Activated CD8-positive, alpha-beta memory T cell treated with anti-CD3 and anti-CD28 coated beads for 24 hours (primary cell): ENCODE measurements at places on chromosomes 2 and 18.

DNA sequence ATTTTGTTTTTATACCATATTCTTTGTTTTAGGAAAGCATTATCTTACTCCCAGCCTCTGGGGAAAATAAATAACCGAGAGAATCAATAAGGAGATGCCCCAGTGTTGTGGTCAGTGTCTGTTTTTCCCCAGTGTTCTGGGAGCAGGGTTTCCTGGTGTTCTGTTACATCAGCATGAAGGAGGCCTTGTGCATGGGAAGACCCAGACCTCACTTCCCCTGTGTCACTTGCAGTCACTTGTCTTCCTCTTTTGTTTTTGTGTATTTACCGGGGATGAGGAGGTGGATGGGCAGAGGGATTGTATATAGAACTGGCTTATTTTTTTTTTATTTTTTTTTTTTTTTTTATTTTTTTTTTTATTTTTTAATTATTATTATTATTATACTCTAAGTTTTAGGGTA lies 45.0 kb upstream of the MGAT5 start:
- no peak for DNase-seq

GRCh38 chr2:128498086-128498485 lies 179.4 kb upstream of the HS6ST1 start:
- no peak for DNase-seq

DNA sequence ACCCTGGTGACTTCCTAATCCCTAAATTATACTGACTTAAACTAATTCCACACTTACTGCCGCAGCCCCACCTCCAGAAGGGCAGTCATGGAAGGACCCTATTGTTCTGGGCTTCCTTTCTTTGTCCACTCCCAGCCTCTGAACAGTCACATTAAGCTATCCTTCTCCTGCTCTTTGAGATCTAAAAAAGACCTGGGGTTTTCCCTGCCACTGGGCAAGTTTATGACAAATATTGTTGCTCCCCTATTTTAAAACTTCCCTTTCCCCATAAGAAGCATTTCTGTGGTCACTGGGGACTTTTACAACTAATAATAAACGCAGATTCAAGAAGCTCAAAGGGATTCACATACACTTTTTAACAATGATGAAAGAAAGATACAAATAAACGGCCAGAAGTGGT lies 47.2 kb upstream of the XPO1 start:
- no peak for DNase-seq

DNA sequence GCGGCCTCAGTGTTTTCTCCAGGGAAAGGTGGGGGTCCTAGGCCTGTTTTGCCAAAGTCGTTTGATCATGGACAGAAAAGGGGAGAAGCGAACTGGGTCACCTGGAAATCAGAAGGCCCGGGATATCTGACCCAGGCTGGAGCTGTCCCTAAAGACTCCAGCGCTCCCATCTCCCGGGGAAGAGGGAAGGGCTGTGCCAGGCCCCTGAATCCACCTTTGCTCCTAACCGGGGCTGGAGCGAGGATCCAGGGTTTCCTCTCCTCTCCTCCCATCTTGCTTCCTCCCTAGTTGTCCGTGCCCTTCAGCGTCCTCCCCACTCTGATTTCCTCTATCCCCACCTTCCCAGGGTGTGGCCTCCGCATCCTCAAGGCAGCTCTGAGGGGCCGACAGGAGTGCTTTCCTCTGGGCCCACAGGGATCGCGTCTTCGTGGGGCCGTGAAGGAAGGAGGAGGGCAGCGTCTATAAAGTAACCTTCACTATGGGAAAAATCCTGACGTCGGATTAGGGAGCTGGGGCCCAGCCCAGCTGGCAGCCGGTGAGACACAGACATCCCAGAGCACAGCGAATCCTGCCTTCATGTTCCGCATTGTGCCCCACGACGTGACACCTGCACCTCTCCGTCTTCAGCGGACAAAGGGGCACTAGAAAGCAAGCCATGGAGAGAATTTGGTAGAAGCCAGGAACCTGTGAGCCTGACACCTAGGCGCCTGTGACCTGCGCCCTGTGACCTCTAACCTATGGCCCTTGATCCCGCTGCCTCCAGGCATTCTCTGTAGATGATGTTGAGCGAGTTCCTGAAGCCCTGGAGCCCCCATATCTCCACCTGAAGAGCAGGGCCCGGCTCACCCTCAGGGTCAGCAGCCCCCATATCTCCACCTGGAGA lies 212.7 kb upstream of the SALL3 start:
- peak; percentile 26 for DNase-seq

DNA sequence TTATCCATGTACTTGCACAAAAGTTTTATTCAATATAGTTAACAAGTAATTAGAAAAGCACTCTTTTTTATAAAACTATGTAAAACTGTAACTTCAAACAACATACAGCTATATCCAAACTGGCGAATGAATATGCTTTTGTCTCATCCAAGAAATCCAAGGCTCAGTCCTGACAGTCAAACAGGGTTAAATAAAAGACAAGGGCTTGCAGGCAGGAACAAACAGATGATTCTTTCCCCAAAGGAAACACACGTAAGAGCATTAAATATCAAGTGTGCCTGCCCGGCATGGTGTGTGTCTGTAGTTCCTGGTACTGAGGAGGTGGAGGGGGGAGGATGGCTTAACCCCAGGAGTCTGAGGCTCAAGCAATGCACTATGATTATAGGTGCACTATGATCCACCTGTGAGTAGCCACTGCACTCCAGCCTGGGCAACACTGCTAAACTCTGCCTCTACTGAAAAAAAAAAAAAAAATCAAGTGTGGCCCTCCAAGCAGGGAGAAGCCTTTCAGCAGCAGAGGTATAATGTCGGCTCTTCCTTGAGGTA lies 171.3 kb downstream of the DLGAP1 start:
- no peak for DNase-seq

DNA sequence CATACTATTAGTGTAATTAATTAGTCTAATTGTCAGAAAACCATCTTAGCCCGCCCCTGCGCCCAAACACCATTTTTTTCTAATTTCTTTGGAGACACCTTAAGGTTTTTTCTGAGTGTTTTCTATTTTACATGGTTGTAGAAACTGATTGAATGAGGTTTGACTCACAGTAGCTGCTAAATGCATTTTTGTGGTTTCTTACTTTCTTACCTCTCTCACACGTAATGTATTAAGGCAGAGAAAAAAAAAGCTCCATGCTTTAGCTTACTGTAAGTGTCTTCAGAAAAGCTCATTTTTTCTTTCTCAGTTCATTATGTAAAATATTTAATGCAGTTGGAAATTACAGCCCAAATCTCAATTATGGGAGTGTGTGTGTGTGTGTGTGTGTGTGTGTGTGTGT lies 548.5 kb upstream of the LRRTM4 start:
- no peak for DNase-seq

GRCh38 chr2:169928463-169928864 lies 101.2 kb downstream of the UBR3 start:
- no peak for DNase-seq

GRCh38 chr18:78364388-78364960 lies 615.1 kb upstream of the SALL3 start:
- DNase-seq, result no peak

- DNase-seq, result no peak
Observed at GRCh38 chr2:75560022-75560767, 544 bp downstream of the EVA1A start.

GRCh38 chr2:43488737-43489136 lies 107.1 kb downstream of the THADA start:
- no peak for DNase-seq

DNA sequence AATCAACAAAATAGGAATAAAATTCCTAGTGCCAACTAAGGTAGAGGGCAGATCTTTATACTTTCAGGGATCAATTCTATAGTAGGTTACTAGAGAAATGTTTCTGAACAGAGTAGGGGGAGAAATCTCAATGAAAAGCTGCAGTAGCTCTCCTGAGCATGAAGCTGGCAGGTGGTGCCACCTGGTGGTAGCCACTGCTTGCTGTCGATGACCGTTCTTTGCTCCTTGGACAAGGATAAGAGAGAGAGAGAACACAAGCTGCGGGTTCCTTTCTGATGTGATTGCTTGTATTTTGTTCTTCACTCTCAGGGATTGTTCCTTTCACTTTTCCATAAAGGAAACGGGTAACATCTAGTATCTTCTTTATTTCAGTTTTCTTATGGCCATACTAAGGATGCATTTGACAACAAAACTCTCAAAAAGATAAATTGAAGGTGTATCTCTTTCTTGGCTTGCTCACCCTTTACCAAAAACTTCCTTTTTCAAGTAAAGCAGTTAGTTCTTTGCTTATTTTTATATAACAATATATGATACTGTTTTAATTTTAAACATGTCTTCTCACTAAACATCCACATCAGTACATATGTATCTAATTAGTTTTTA lies 18.6 kb upstream of the MRPL19 start:
- DNase-seq, result peak; percentile 78

- DNase-seq, result no peak
Observed at GRCh38 chr2:113206251-113206650, 32.5 kb downstream of the PSD4 start.
